Fibroblast of lung (primary cell): ENCODE measurements at places on chromosomes 16 and 17. TPM values are rescaled to one million over a fixed set of nuclear protein-coding genes. Genes with fewer than 3 reads are reported as not detected.

Gene NPIPA7
- total RNA-seq: 0.51 and 1.7 TPM in 2 replicates

Gene FOXL1
- total RNA-seq: 24.1 and 27.4 TPM in 2 replicates

Gene ZPBP2
- total RNA-seq: not detected in 2 replicates

Gene GCGR
- not detected in 2 replicates for total RNA-seq

Gene RUNDC3A
- under 0.01 TPM in 1 of 2 replicates, not detected in the other for total RNA-seq

Gene ACAP1
- total RNA-seq: 2.1 and 3.9 TPM in 2 replicates

Gene TMEM92
- under 0.01 TPM in 1 of 2 replicates, not detected in the other for total RNA-seq

Gene CES5A
- total RNA-seq: not detected in 2 replicates

Gene PFN1
- total RNA-seq: 258 and 422 TPM in 2 replicates

Gene XAF1
- total RNA-seq: 57.5 and 98.9 TPM in 2 replicates

Gene IGF2BP1
- total RNA-seq: under 0.01 TPM in 2 replicates

Gene ESRP2
- total RNA-seq: under 0.01 and 0.17 TPM in 2 replicates

Gene OR3A3
- not detected in 2 replicates for total RNA-seq

Gene ZFHX3
- 5.4 and 7.3 TPM in 2 replicates for total RNA-seq

Gene SLC13A2
- total RNA-seq: not detected in 2 replicates

Gene FAM171A2
- total RNA-seq: 5.0 and 6.4 TPM in 2 replicates

Gene KRT20
- not detected in 2 replicates for total RNA-seq

Gene FOXN1
- not detected in 2 replicates for total RNA-seq

Gene IL32
- 4.4 and 5.1 TPM in 2 replicates for total RNA-seq

Gene HOXB8
- 0.33 and 0.51 TPM in 2 replicates for total RNA-seq

Gene CA10
- not detected in 2 replicates for total RNA-seq

Gene TNFRSF17
- not detected in 2 replicates for total RNA-seq

Gene ITGAD
- total RNA-seq: not detected in 2 replicates

Gene COQ9
- total RNA-seq: 36.2 and 51.2 TPM in 2 replicates

Gene CEP131
- total RNA-seq: 7.4 and 8.5 TPM in 2 replicates

Gene TPSAB1
- total RNA-seq: not detected in 2 replicates

Gene HS3ST3A1
- total RNA-seq: 28.5 and 48.7 TPM in 2 replicates

Gene TMC8
- total RNA-seq: not detected in 2 replicates

Gene CDH13
- total RNA-seq: 21.1 and 27.6 TPM in 2 replicates

Gene HBQ1
- not detected in 2 replicates for total RNA-seq

Gene PAQR4
- total RNA-seq: 1.0 and 1.5 TPM in 2 replicates

Gene TVP23A
- under 0.01 and 0.26 TPM in 2 replicates for total RNA-seq

Gene LRRC46
- total RNA-seq: under 0.01 TPM in 2 replicates

Gene LRRC75A
- 2.1 and 3.1 TPM in 2 replicates for total RNA-seq

Gene MYH8
- not detected in 2 replicates for total RNA-seq

Gene KRT28
- total RNA-seq: not detected in 2 replicates

Gene SLFN12L
- total RNA-seq: 0.17 and 0.26 TPM in 2 replicates

Gene MT1F
- total RNA-seq: 0.26 and 2.1 TPM in 2 replicates

Gene TERB1
- total RNA-seq: under 0.01 and 0.17 TPM in 2 replicates

Gene ASIC2
- 0.50 and 0.51 TPM in 2 replicates for total RNA-seq

Gene KCNG4
- not detected in 2 replicates for total RNA-seq

Gene IL17C
- total RNA-seq: not detected in 2 replicates

Gene PAGR1
- total RNA-seq: 10.7 and 12.1 TPM in 2 replicates

Gene KDM6B
- 9.4 and 12.3 TPM in 2 replicates for total RNA-seq

Gene HERPUD1
- total RNA-seq: 111 and 117 TPM in 2 replicates

Gene MT1G
- 11.6 and 16.4 TPM in 2 replicates for total RNA-seq

Gene CHST4
- not detected in 2 replicates for total RNA-seq

Gene CD300E
- not detected in 2 replicates for total RNA-seq

Gene ITGAL
- total RNA-seq: not detected in 2 replicates

Gene SOX8
- total RNA-seq: under 0.01 TPM in 1 of 2 replicates, not detected in the other

Gene CLDN9
- total RNA-seq: not detected in 2 replicates

Gene GPR179
- total RNA-seq: under 0.01 TPM in 2 replicates

Gene CMTM2
- total RNA-seq: not detected in 2 replicates

Gene HYDIN
- 1.3 and 1.7 TPM in 2 replicates for total RNA-seq

Gene LGALS9B
- not detected in 2 replicates for total RNA-seq

Gene OTOP3
- total RNA-seq: not detected in 2 replicates

Gene DPEP3
- total RNA-seq: not detected in 2 replicates

Gene PRSS22
- total RNA-seq: 0.17 TPM in 1 of 2 replicates, not detected in the other

Gene EFNB3
- 0.26 and 0.33 TPM in 2 replicates for total RNA-seq
